ENCODE measurements at places on chromosomes 5 and 9.

DNA sequence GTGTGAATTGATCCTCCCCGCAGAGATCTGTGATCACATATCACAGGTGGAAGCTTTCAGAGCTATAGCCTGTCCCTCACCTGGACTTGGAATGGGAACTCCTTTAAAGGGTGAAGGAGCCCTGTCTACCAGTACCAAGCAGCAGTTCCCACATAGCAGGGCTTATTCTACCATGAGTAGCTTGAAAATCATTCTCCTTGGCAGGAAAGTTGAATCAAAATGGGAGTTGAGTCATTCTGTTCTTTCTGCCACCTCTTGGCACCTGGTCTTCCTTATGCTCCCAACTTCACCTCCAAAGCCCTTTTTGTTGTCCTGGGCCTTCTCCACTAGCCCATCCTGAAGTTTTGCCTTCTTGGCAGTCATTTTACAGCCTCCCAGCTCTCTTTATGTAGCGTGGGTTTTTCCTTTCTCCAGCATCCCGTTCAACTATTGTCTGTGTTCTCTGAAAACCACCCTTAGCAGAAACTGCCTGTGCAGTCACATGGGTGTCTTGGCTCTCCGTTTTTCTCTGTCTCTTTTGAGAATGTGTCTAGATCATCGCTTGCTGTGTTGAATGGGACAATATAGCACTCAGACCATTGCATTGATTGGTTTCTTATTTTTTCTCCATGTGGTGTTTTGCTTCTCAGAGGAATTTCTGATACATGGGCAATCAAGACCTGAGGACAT lies 222.2 kb downstream of the AOPEP start:
- DNase-seq: peak; percentile 50

GRCh38 chr9:113221800-113222481 lies 597 bp downstream of the SLC31A1 start:
- DNase-seq: peak; percentile 2

DNA sequence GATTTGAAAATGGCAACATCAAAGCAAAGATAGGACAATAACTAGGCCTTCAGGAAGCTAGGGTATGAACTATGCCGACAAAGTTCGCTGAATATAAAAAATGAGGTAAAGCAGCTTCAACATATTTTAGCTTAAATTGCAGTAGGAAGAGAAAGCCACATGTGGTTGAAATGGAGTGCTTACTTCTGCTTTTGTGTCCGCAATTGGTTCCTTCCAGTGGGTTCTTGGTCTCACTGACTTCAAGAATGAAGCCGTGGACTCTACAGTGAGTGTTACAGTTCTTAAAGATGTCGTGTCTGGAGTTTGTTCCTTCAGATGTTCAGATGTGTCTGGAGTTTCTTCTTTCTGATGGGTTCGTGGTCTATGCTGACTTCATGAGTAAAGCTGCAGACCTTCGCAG lies 95.2 kb downstream of the APTX start:
- no peak for DNase-seq

- DNase-seq: no peak
These were observed 48.2 kb upstream of the ASS1 start for GRCh38 chr9:130396581-130396980.

DNA sequence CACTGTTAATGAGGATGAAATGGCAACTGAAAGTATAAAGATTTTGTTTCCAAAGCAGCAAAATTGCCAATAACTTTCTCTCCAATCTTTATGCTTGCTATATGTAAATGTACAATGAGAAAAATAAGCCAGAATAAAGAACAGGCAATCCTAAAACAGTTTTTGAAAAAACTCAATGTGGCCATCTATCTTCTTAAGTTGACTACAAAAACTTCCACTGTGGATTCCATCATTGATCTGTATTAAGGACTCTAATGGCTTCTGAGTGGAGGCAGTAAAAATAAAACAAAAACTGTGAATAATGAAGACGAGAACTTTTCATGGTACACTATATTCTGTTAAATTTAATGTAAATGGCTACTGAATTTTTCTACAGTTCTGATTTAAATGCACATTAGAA lies 382.9 kb downstream of the TMEM232 start:
- no peak for DNase-seq

- DNase-seq: peak; percentile 37
These were observed 143.3 kb upstream of the SMARCA2 start for GRCh38 chr9:1871626-1872419.
